ENCODE measurements at places on chromosomes 1 and 21.

- no peak for DNase-seq
Observed at GRCh38 chr21:46663754-46664153, 28.3 kb downstream of the PRMT2 start.

DNA sequence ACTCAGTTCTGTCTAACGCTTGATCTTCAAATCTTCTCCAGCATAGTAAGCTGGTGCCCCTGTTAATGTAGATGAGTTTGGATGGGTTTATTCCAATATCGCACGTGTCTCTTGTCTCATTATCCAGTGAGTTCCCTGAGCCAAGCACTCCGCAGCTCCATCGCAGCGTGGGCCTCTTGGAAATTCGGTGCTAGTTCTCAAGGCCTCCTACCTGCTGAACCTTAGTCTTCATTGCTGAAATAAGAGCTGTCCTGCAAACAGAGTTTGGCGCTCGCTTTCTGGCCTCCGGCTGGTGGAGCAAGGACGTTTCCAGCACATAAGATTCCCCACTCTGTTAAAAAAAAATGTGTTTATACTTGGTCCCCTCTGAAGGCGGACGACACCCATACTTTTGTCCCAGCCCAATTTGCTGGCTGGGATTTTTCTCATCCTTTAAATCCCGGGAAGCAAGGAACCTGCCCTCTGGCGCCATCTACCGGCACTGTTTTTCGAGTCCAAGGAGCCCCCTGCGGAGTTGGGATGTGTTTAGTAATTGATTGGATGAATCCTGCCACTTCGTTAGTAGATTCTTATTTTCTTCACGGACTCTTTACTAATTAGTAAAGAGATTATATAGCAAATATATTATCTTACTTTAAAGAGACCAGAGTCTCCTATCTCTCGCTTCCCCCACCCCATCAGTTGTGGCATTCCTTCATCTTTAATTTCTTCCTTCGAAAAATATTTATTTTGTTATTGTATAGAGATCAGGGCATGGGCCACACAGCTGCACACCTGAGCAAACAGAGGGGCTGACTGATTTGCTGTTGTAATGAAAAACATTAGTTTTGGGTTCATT lies 14.7 kb downstream of the JUN start:
- peak; percentile 35 for DNase-seq

DNA sequence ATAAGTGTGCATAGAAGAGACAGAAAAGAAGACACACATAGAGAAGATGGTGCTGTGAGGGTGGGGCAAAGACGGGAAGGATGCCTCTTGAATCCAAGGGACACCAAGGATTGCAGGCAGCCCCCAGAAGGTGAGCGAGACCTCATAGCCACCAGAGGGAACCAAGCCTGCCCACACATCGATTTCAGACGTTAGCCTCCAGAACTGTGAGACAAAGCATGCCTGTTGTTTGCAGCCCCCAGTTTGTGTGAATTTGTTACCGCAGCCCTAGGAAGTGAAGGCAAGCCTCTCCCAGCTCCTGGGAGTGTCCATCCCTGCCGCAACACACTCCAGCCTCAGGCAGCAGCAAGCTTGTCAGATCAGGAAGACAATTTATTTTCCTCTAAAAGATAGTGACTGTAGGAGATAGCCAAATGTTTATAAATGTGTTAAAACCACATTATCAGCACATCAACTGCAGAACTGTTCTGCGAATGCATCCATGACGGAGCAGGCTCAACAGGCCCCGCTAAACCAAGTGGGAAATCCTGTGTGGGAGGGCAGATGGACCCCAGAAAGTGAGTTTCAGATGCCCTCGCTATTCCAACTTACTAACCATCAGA lies 543.3 kb downstream of the MATN1 start:
- no peak for DNase-seq

DNA sequence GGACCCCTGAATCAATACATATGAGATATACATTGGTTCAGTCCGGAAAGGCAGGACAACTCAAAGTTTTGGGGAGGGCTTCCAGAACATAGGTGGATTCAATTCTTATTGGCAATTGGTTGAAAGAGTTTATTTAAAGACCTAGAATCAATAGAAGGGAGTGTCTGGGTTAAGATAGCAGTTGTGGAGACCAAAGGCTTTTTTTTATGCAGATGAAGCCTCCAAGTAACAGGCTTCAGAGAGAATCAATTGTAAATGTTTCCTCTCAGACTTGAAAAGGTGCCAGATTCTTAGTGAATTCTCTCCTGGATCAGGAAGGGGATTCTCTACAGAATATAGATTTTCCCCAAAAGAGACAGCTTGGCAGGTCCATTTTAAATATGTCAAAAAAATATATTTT lies 27.0 kb upstream of the CD5L start:
- no peak for DNase-seq

GRCh38 chr1:117178756-117179155 lies 32.0 kb downstream of the VTCN1 start:
- no peak for DNase-seq

GRCh38 chr21:42763581-42764442 lies 110.4 kb downstream of the PDE9A start:
- DNase-seq = no peak

DNA sequence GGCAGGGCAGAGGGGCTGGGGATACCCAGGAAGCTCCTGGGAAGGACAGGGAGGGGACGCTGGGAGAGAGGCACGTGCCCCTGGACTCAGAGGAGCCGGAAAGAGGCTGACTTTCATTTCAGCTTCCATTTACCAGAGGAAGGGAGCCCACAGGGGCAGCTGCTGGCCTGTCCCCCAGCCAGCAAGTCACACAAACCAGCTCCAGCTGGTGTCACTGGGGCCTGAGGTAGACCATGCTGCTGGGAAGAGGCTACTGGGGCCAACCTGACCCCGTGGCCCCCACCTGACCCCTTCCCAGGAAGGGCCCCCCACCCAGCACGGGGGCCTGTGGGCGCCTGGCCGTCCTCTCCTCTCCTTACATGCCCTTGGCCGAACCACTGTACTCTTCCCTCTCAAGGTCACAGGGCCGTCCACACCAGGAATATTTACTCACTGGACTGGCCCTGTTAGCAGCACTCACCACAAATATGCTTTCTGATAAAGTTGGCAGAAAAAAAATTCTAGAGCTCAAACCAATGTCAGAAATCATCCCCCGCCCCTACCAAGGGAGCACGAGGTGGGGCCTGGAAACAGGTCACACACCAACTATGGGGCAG lies 110.5 kb downstream of the CASZ1 start:
- no peak for DNase-seq

DNA sequence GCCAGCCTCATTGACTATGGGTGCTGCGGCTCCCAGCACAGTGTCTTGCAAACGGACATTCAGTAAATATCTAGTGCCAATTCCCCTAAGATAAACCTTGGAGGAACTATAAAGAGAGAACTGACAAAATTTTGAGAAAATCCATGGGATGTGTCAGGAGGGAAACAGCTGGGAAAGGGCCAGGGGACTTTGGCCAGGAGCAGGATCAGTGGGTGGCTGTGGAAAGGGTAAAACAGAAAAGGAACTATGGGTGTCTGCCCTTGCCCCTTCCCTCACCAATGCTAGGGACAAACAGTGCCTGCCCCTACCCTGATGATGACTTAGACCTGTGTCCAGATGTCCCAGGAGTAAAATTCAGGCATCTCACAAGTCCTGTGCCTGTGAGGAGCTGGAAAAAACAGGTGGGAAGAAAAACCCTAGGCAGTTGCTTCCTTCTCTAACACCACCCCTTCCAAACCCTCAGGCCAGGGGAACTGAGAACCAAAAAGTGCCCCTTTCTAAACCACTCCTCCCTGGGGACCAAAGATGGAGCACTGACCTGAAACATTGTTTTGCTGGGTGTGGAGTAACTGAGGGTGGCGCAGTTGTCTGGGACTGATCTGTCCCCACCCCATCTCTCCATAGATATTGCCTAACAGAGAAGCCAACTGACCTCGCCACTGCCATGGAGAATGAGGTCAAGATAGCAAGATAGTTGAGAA lies 22.1 kb upstream of the IFNAR2 start:
- no peak for DNase-seq

DNA sequence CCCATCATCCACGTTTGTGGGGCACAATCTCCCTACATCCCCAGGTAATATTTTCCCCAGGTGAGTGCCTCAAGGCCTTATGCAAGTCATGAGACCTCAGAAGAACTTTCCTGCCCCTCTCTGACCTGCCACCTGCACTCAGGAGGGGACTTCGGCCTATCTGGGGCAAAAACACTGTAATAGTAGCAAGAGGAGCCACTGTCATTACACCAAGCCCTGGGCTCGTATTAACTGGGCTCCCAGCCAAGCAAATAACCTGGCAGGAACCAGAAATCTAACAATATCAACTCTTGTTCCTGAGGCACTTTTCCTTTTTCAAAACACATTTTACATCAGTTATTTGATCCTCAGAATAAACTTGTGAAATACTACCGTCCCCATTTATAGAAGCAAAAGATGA lies 30.9 kb downstream of the LAMB3 start:
- DNase-seq = no peak

DNA sequence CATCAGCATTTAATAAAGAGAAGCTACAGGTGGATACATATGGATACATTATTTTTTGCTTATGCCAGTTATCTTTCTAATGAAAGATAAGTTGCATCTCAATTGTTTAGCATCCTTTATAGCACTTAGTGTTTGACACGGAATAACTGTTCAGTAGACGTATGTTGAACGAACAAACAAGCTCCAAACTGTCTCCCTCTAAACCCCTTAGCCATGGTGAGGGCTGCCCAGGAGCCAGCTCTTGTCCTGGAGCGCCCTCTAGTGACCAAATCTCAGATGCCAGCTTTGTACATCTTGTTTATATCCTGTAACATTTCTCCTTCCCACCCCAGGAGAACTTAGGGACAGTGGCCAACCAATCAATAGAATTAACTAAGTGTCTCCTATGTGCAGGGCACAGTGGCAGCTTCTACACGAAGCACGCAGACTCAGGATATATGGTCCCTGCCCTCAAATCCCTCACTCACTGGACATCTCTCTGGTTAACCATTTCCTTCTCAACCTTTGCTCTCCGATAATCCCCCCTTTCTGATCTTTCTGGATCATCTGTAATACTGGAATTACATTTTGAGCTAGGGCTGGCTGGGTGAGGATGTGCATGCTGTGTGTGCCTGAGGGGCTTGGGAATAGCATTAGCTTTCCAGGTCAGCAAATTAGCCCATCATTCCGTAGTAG lies 22.9 kb downstream of the KCNA10 start:
- DNase-seq = peak; percentile 76

DNA sequence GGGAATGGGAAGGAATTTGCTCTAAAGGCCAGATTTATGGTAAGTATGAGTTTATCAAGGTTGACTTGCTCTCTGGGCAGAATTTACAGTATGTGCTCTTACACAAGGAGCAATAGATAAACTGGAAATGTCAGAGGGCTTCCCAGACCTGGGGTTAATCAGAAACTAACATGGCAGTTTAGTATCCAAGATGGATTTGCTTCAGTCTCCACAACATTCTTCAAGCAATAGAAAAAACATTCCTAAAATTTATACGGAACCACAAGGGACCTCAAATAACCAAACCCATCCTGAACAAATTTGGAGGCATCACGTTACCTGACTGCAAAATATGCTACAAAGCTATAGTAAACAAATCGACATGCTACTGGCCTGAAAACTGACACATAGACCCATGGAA lies 606.7 kb upstream of the CHRM3 start:
- DNase-seq = no peak

DNA sequence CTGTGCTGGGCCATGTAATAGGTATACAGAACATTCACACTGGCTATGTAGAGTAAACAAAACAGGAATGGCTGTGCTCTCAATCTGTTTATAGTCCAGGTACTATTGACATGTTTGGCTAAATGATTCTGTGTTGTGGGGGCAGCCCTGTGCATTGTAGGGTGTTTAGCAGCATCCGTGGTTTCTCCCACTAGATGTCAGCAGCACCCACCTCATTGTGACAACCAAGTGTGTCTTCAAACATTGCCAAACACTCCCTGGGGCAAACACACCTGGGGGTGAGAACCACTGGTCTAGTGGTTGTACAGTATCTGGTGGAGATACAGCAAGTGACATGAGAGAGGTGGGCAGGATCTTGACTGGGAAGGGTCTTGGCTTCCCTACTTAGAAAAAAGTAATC lies 80.4 kb upstream of the SPATA6 start:
- DNase-seq = no peak

DNA sequence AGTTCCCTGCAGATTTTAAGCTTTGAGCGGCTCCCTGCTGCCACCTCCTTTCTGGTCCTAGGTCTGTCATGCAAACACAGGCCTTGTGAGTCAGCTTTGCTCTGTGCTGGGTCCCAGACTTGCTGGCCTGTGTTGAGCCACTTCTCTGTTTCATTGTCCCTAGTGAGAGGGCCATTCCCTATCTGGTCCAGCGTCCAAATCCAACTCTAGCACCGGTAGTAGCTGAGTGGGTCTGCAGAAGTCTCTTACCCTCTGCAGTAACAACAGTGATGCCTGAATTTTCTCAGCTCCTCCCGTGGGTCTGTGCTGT lies 5.8 kb downstream of the TTC22 start:
- DNase-seq = no peak

DNA sequence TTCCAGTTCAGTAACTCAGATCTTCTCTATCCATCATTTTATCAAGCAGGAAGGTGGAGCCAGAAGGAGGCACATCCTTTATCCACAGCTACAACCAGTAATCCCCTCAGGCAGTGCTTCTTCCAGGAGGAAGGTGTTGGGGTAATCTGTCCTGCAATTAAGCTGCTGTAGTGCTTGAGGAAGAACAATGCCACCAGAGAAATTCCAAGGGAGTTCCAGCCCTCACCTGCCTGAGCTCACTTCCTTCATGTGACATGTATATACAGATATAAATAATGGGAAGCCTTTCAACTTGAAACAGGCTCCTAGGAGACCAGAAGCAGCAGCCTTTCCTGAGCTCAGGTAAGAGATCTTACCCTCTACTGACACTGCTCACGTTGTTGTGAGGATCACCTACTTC lies 2.2 kb upstream of the IL20 start:
- DNase-seq = no peak

DNA sequence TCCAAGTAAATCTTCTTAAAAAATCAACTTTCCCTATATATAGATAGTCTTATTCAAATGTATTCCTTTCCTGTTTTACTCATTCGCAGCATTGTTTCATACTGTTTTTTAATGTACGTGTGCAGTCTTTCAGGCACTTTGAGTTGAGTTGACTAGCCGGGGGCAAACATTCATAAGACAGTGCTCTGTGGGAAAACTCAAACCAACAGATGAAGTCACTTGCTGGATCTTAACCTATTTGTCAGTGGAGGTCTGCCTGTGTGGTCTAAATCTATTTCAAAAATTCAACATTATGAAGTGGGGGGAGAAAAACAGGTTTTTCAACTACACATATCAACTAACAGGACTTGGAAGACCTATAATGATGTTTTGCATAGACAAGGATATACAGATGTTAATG lies 6.2 kb downstream of the HSD11B1 start:
- DNase-seq = no peak

DNA sequence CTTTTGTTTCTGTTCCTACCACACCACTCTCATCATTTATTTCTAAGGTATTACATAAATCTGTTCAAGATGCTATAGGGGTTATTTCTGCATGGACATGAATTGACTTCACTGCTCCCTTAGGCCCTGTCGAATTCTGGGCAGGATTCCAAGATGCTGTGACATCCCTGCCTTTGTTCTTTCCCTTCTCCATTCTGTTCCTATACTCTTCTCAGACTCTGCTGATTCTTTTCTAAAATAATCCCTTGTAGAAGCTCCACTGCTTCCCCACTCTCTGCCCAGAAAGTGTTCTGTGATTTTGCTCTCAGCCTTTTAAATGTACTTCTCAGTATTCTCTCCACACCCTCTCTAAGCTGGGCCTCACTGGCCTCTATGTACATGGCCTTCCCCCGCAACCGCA lies 99.2 kb downstream of the PHTF1 start:
- DNase-seq = no peak
